ENCODE measurements at places on chromosomes 7 and 10.

DNA sequence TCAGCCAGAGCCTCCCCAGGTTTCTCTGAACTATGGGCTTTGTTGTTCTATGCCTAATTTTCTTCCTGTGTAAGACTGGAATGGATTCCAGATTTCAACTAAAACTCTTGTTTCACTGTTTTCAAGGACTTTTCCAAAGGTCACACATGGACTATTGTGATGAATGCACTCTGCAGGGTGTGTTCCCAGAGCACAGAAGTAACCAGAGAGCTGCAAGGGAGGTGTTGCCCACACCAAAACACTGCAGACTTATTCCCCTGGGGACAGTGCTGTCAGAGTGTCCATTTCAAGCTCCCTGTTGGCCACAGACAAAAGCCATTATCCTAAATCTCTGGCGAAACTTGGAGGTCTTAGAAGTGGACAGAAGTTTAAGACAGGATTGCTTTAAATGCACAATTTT, 231.6 kb downstream of the TRIL start:
- no peak for DNase-seq

DNA sequence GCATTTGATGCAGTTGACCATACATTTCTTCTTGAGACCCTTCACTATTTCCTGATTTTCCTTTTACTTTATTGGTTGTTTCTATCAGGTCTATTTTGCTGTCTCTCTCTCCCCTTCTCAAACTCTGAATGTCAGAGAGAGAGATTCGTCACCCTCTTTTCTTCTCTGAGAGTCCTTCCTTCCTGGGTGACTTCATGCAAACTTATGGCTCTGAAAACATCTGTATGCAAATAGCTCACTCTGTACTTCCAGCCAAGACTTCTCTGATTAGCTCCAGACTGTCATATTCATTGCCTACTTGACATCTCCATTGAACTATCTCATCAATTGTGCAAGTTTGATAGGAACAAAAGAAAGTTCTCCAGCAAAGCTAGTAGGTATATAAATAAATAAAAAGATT, 191.7 kb upstream of the KLF6 start:
- no peak for DNase-seq

DNA sequence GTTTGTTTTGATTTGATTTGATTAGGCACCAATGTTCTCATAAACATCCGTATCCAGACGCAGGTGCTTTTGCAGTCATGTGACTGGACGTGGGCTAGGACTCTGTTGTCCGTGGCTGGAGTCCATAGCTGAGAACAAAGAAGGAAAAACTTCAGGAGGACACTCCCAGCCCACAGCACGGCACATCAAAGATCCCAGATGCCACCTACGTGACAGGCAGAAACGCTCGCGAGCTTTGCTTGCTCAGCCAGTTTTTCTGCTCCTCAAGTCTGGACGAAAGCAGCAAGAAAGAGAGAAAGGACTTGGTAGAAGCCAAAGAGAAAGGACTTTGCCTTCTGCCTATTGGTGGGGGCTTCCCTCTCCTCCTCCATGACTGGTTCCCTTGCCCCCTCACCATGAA, 6.9 kb upstream of the ZKSCAN1 start:
- DNase-seq, result no peak

GRCh38 chr7:117715784-117716445, 157.3 kb downstream of the CTTNBP2 start:
- peak; percentile 11 for DNase-seq

DNA sequence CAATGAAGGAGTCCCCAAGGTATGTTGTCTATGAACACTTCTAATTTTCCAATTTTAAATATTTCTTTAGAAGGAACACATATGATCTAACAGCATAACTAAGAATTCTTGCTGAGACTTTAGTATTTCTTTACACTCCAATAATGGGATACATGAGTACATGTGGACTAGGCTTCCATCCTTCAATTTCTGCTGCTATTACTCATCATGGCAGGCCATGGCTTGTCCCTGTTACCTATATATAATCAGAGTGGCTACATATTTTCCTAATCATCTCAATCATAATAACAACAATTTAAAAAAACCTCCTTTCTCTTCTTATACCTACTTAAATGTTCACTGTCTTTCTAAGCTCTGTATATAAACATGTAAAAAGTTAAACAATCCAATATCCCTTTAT, 60.3 kb upstream of the TAC1 start:
- DNase-seq, result no peak

DNA sequence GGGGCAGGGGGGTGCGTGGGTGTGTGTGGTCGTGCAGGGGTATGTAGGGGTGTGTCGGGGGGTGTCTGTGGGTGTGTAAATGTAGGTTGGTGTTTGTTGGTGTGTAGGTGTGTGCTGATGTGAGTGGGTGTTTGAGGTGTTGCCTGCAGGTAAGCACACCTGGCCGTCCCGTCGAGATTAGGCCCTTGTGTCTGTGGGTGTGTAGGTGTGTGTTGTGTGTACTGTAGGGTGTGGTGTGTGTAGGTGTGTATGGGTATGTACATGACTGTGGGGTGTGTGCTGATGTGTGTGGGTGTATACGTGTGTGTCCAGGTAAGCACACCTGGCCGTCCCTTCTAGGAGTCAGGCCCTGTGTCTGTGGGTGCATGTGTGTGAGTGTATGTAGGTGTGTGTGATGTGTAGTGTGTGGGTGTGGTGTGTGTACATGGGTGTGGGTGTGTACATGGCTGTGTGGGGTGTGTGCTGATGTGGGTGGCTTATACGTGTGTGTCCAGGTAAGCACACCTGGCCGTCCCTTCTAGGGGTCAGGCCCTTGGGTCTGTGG, 15.8 kb downstream of the FAM20C start:
- DNase-seq, result no peak

Measured in NCI-H187 (cell line).